Upper lobe of left lung (tissue), 6 donors: ENCODE measurements at places on chromosomes 1 and 21. TPM values are rescaled to one million over a fixed set of nuclear protein-coding genes. Genes with fewer than 3 reads are reported as not detected.
A peak's percentile ranks its signal among the peaks of the same experiment; 100 is the strongest.

DNA sequence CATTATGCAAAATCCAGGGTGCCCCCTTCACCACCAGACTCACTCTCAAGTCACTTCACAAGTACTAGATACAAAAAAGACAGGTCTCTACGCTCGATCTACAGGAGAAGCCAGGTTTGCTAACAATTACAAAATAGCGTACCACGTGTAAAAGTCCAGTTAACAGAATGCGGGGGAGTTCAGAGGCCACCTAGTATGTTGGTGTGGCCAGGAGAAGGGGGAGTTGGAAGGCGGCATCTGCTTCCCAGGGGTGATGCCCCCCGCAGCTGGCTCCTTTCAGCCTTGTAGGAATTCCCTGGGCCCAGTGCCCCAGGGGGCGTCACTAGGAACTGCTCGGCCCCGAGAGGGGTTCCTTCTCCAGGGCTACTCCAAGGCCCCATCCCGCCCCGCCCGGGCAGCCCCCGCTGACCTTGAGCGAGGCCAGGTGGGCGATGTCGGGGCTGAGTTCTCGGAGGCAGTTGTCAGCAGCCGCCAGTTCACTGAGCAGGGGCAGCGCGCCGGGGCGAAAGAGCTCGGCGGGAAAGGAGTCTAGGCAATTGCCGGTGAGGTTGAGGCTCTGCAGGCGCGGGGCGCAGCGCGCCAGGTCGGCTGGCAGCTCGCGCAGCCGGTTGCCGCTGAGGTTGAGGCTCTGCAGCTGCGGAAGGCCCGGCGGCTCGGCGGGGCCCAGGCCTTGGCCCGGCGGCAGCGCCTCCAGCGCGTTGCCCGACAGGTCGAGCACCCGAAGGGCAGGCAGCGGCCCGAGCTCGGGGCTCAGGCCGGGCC is 664 bp downstream of the LRRC47 start:
- H3K27ac ChIP-seq = peak overlapping the region; percentile 73
- peak overlapping the region; percentile 79 for H3K4me3 ChIP-seq
- H3K36me3 ChIP-seq = no peaks in the 10 kb centered on the region
- no peaks in the 10 kb centered on the region for H3K27me3 ChIP-seq

DNA sequence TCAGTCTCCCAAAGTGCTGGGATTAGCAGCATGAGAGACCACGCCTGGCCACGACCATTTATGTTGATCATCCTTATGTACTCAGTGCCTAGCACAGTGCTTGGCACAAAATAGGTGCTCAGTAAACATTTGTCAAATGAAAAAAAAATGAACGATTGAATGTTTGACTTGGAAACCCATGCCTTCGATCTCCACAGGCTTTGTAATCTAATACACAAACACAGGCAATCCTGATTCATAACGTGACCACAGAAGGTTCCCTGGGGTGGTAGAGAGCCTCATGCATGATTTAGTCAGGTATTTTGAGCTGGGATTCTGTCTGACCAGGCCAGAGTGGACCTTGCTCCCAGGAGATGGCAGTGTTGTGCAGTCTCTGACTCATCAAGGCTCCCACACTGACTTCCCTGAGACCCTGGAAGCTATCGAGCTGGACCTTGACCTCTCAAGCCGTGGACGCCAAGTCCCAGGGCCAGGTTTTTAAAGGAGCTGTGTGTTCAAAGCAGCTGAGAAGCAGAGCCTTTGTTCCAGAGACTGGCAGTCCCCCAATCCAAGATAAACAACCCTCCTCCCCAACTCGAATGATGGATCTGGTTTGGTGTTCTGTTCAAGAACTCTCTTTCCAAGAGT is 81.1 kb downstream of the PGM1 start:
- no peak overlapping the region for H3K4me3 ChIP-seq
- H3K27ac ChIP-seq = no peak overlapping the region
- H3K36me3 ChIP-seq = no peaks in the 10 kb centered on the region
- no peaks in the 10 kb centered on the region for H3K4me1 ChIP-seq

- no peaks in the 10 kb centered on the region for H3K36me3 ChIP-seq
- no peak overlapping the region for H3K27ac ChIP-seq
- H3K4me3 ChIP-seq = no peak overlapping the region
- DNase-seq = no peak
- H3K4me1 ChIP-seq = peaks cover 6% of the 10 kb centered on the region
- no peaks in the 10 kb centered on the region for H3K27me3 ChIP-seq
Measured at GRCh38 chr1:62723883-62724282, 35.7 kb upstream of the DOCK7 start.

GRCh38 chr1:159197561-159198557 is 6.8 kb upstream of the ACKR1 start:
- no peak overlapping the region for H3K4me3 ChIP-seq
- no peaks in the 10 kb centered on the region for H3K27me3 ChIP-seq
- DNase-seq = no peak
- no peaks in the 10 kb centered on the region for H3K36me3 ChIP-seq
- H3K27ac ChIP-seq = no peak overlapping the region

DNA sequence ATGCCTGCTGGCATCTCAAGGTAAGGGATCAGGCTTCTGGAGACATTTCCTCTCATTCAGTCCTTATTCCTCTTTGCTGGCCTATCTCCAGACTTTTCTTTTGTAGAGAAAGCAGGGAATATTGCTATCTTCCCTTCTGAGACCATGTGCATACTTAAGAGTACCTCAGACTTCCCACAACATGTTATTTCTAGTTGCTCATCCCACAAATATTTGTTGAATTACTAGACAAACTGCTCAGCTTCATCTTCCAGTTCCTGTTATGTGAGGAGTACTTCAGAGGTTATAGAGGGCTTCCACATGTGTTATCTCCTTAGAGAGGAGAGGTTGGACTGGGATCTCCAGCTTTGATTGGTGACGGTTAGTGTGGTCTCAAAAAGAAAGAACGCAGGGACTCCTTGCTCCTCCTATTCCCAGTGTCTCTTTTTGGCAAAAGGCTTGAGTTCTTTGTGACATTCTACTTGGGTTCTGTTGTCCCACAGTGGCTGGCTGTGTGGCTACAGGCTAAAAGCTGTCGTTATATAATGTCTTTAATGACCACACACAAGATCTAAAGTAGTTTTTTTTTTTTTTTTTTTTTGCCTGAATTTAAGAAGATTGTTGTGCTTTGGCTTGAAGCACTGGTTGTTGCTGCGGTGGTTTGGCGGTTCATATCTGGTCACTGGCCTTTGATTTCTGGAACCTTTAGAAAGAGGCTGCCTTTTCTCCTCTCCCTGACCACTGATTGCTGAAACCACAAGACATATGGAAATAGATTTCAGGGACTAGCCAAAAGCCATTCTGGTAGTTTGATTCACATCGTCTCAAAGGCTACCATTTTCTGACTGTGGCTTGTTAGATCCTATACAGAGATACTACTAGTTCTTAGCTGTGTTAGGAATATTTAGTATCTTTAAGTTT is 78.7 kb downstream of the FGGY start:
- no peaks in the 10 kb centered on the region for H3K36me3 ChIP-seq
- H3K4me3 ChIP-seq = no peak overlapping the region
- no peaks in the 10 kb centered on the region for H3K4me1 ChIP-seq
- no peak for DNase-seq
- H3K27me3 ChIP-seq = no peaks in the 10 kb centered on the region

GRCh38 chr1:171218661-171219060 is 29.6 kb upstream of the FMO1 start:
- H3K36me3 ChIP-seq = no peaks in the 10 kb centered on the region
- H3K27me3 ChIP-seq = no peaks in the 10 kb centered on the region
- H3K4me1 ChIP-seq = peaks cover 6% of the 10 kb centered on the region
- H3K27ac ChIP-seq = no peak overlapping the region

DNA sequence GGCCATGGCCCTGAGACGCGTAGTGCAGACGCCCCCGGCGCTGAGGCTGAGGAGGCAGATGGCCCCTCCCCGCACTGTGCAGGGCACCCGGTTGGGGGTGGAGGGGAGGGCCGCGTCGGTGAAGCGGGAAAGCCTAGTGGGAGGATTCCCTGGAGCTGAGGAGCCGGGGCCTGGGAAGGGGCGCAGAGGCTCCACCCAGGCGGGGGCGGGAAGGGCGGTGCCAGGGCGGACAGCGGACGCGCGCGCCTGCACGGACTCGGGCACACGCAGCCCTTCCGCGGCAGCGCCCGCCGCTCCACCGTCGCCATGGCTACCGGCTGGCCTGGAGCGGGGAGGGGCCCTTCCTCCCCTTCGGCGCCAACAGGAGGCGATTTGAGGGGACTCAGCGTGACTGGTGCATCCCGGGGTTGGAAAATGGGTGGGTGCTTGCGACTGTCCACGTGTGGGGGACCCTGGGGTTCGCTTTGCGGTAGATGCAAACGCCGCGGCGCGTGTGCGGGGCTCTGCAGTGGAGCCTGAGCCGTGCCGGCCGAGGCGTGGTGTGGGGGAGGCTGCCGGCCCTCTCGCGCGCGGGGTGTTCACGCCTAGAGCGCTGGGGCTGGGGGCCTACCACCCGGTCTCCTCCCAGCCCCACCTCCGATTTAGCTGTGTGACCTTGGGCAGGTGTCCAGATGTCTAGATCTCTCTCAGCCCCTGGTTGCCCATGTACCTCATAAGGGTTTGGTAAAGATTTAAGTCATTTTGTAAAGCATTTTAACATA is 35.1 kb downstream of the PTPRF start:
- peaks cover 8% of the 10 kb centered on the region for H3K36me3 ChIP-seq
- no peaks in the 10 kb centered on the region for H3K27me3 ChIP-seq
- DNase-seq = peak; percentile 48
- no peak overlapping the region for H3K27ac ChIP-seq
- H3K4me3 ChIP-seq = peak overlapping the region; percentile 41

GRCh38 chr1:162857850-162858249 is 3.1 kb downstream of the CCDC190 start:
- no peaks in the 10 kb centered on the region for H3K27me3 ChIP-seq
- no peak for DNase-seq
- H3K4me3 ChIP-seq = no peak overlapping the region
- H3K4me1 ChIP-seq = no peaks in the 10 kb centered on the region

- H3K36me3 ChIP-seq = no peaks in the 10 kb centered on the region
- peak overlapping the region; percentile 5 for H3K27ac ChIP-seq
- no peak overlapping the region for H3K4me3 ChIP-seq
- no peak for DNase-seq
- peaks cover 65% of the 10 kb centered on the region for H3K4me1 ChIP-seq
- H3K27me3 ChIP-seq = no peaks in the 10 kb centered on the region
Measured at GRCh38 chr1:109386054-109386717, 11.5 kb downstream of the SORT1 start.

- no peak overlapping the region for H3K4me3 ChIP-seq
- H3K27me3 ChIP-seq = no peaks in the 10 kb centered on the region
- DNase-seq = no peak
- H3K36me3 ChIP-seq = no peaks in the 10 kb centered on the region
- no peak overlapping the region for H3K27ac ChIP-seq
Measured at GRCh38 chr1:51494138-51494830, 24.8 kb downstream of the EPS15 start.

DNA sequence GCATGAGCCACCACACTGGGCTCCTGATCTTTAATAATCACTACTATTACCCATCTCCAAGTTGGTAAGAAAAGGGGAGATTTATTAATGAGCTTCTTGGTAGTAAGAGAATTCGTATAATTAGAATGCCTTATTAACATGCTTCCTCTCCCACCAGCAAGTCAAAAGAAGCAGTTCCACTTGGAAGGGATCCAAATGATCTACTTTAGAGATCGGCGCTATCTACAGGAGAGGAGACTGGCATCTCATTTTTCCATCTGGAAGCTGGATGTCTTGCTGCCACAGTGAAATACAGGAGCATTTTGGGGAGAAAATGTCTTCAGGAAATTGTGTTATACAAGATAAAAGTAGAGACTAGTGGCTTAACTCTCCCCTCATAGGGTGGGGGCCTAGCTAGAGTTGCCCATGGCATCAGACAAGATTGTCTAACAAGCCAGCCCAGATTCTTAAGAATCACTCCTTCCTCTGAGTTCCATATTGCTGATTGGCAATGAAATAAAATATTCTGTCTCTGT is 33.6 kb upstream of the CAMSAP2 start:
- no peaks in the 10 kb centered on the region for H3K4me1 ChIP-seq
- no peaks in the 10 kb centered on the region for H3K36me3 ChIP-seq
- no peak overlapping the region for H3K4me3 ChIP-seq
- no peak overlapping the region for H3K27ac ChIP-seq
- no peaks in the 10 kb centered on the region for H3K27me3 ChIP-seq
- DNase-seq = no peak

DNA sequence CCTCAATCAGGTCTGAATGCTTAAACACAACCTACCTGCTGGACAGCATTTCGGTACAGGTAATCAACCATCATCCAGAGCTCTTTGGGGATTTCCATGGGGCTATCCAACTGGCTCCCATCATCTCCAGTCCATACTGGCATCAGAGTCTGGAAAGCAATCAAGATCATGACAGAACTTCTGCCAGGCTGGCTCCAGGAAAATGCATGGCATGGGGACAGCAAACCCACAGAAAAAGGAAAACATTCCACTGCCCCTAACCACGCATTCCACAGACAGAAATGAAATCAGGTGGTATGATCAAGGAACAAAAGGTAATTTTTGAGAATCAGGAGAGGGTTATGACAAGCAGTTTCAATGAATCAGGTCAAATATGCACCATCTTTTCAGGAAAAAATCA is 9.1 kb upstream of the MTF1 start:
- no peak overlapping the region for H3K4me3 ChIP-seq
- no peaks in the 10 kb centered on the region for H3K4me1 ChIP-seq
- H3K27ac ChIP-seq = no peak overlapping the region

GRCh38 chr21:32520875-32521735 is 64.2 kb downstream of the TCP10L start:
- H3K4me1 ChIP-seq = peaks cover 37% of the 10 kb centered on the region
- peak overlapping the region; percentile 90 for H3K27ac ChIP-seq
- H3K27me3 ChIP-seq = no peaks in the 10 kb centered on the region
- H3K4me3 ChIP-seq = no peak overlapping the region

GRCh38 chr1:202704601-202705000 is 5.7 kb downstream of the SYT2 start:
- no peaks in the 10 kb centered on the region for H3K27me3 ChIP-seq
- no peak overlapping the region for H3K27ac ChIP-seq
- no peaks in the 10 kb centered on the region for H3K36me3 ChIP-seq

- no peaks in the 10 kb centered on the region for H3K27me3 ChIP-seq
- no peaks in the 10 kb centered on the region for H3K36me3 ChIP-seq
- H3K4me3 ChIP-seq = no peak overlapping the region
- DNase-seq = no peak
- H3K4me1 ChIP-seq = peaks cover 11% of the 10 kb centered on the region
- peak overlapping the region; percentile 72 for H3K27ac ChIP-seq
Measured at GRCh38 chr1:89199525-89200031, 836 bp upstream of the GBP4 start.

GRCh38 chr1:196611873-196612272 is 3.6 kb upstream of the KCNT2 start:
- no peaks in the 10 kb centered on the region for H3K27me3 ChIP-seq
- no peak overlapping the region for H3K27ac ChIP-seq
- no peak overlapping the region for H3K4me3 ChIP-seq
- peaks cover 7% of the 10 kb centered on the region for H3K4me1 ChIP-seq
- H3K36me3 ChIP-seq = no peaks in the 10 kb centered on the region

SPATA17 gene
- total RNA-seq = 17.0 TPM

CRP gene
- 0.84 TPM for total RNA-seq

ARHGEF16 gene
- total RNA-seq = 13.1 TPM

ANKRD13C gene
- total RNA-seq = 19.4 TPM

HES3 gene
- not detected for total RNA-seq

KIAA0319L gene
- 140 TPM for total RNA-seq
